ENCODE measurements at places on chromosomes 1 and 21. TPM values are rescaled to one million over a fixed set of nuclear protein-coding genes. Genes with fewer than 3 reads are reported as not detected.

SMCP gene
- total RNA-seq: not detected

NIT1 gene
- 10.8 TPM for total RNA-seq

TIE1 gene
- 1,208 TPM for total RNA-seq

BATF3 gene
- 1.0 TPM for total RNA-seq

PALMD gene
- 77.9 TPM for total RNA-seq

TTC34 gene
- under 0.01 TPM for total RNA-seq

PRKAA2 gene
- total RNA-seq: 2.5 TPM

SPOCD1 gene
- total RNA-seq: 2.8 TPM

FOXD3 gene
- total RNA-seq: not detected

CLCA4 gene
- not detected for total RNA-seq

ENTREP3 gene
- 3.4 TPM for total RNA-seq

LAMB3 gene
- total RNA-seq: 4.6 TPM

PMVK gene
- 8.6 TPM for total RNA-seq

AADACL3 gene
- total RNA-seq: not detected

FPGT gene
- total RNA-seq: 13.5 TPM

TAS1R1 gene
- not detected for total RNA-seq

RNU1-4 gene
- total RNA-seq: 6,751 TPM

PRRX1 gene
- total RNA-seq: 0.49 TPM

OR2L13 gene
- total RNA-seq: not detected

CD1B gene
- total RNA-seq: not detected

LCK gene
- not detected for total RNA-seq

Measured in bladder microvascular endothelial cell (primary cell).